Stimulated activated CD8-positive, alpha-beta memory T cell treated with anti-CD3 and anti-CD28 coated beads, Interleukin-7, amount 100 ng/mL, for 4 hours (primary cell): ENCODE measurements at places on chromosomes 5 and 9.
A peak's percentile ranks its signal among the peaks of the same experiment; 100 is the strongest.

- DNase-seq, result peak; percentile 17
These were observed 17.2 kb upstream of the GCNT1 start for GRCh38 chr9:76441551-76442322.

- no peak for DNase-seq
These were observed 109.3 kb downstream of the DAPK1 start for GRCh38 chr9:87606841-87607521.

DNA sequence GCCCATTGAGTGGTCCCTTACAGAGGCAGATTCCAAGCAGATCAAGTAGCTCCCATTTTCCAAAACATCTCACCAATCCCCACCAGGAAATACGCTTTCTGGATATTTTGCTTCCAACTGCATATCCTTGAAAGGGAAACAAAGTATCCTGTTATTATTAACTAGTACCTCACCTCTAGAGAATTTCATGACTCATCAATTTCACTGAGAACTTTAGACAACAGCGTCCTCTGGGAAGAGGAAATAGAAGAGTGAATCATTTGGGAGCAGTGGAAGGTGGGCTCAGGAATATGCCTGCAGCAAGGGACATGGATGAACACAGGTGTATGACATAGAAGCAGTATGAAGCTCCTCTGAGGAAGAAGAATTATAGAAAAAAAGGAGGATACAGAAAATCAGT, 186.7 kb downstream of the MARCHF11 start:
- DNase-seq, result no peak

- no peak for DNase-seq
These were observed 47.1 kb downstream of the UGCG start for GRCh38 chr9:111943746-111944145.

- no peak for DNase-seq
These were observed 2.3 kb downstream of the ADRB2 start for GRCh38 chr5:148828511-148829247.

DNA sequence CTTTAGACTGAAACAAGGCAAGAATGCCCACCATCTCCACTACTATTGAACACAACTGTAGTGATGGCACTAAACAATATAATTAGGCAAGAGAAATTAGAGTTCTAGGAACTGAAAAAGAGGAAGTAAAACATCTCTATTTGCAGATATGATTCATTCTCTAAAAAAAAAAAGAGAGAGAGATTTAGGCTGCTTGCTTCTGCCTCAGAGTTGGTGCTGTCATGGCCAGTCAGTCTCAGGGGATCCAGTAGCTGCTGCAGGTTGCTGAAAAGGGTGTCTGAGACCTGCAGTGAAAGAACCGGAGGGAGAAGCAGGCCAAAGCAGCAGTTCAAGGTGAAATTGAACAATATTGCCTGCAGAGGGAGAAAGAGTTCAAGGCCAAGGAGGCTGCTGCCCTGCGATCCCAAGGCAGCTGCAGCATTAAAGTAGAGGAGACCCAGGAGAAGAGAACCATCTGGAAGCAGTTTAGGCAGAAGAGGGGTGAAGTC, 72.5 kb downstream of the AP3B1 start:
- no peak for DNase-seq

GRCh38 chr9:89695441-89695891, 90.7 kb downstream of the GADD45G start:
- DNase-seq, result no peak
